CD4-positive, alpha-beta T cell treated with Interleukin-12 subunit alpha and Interleukin-12 subunit beta, for 1 hour (primary cell): ENCODE measurements at places on chromosomes 13 and 19.
A peak's percentile ranks its signal among the peaks of the same experiment; 100 is the strongest.

DNA sequence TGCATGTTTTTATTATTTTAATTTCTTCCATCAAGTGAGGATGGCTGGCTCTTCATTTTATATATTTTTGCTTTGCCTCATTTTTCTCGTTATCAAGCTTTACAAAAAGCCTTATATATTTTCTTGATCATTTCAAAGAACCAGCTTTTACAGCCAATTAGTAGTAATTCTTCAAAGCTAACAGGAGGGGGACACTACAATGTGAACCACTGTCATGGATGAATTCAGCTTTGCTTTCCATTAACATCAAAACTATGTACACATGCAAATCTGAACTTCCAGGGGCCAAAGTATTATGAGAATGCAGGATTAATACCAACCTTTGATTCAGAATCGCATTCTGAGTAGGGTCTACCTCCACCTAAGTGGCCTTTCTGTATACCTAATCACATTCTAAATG lies 11.1 kb downstream of the UQCRFS1 start:
- no peak for DNase-seq

DNA sequence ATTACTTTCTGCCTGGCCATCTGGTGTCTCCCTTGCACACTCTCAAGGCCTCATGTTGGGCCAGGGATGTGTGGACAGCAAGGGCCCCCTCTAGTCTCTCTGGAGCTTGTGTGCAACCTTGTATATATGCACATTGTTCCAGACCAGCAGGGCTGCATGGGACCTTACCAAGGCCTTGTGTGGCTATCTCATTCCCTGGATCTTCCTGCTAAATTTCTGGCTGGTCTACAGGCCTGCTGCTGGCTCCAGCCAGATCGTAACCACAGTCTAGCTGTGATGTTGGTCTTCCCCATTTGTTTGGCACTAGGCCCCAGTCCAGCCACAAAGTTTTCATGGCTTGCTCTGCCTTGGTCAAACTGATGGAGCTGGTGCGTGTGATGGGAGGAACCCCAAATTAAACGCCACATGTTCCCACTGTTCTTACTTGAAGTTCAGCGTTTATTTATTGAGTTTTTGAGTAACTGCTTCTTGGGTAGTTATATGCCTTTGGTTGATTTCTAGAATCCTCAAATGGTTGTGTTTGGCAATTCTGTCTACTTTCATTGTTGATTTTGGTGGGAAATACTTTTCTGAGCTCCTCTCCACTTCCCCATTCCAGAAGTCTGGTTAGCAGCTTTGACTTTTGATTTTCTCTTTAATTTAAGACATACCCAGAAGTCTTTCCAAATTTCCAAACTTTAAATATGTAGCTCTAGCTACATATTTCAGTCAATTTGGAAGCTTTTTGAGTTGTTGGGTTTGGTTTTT lies 56.4 kb downstream of the SIPA1L3 start:
- no peak for DNase-seq

DNA sequence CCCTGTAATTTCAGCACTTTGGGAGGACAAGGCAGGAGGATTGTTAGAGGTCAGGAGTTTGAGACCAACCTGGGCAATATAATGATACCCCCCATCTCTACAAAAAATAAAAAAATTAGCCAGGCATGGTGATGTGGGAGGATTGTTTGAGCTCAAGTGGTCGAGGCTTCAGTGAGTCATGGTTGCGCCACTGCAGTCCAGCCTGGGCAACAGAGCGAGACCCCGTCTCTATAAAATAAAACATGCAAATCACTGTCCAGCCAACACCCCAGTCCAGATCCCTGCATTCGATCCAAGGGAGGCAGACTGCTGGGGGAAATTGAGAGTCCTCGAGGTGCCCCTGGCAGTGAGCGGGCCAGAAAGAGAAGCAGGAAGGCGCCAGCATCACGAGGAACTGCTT lies 7.0 kb downstream of the CYTH2 start:
- no peak for DNase-seq

GRCh38 chr19:19232261-19232721 lies 20.5 kb downstream of the NCAN start:
- no peak for DNase-seq

DNA sequence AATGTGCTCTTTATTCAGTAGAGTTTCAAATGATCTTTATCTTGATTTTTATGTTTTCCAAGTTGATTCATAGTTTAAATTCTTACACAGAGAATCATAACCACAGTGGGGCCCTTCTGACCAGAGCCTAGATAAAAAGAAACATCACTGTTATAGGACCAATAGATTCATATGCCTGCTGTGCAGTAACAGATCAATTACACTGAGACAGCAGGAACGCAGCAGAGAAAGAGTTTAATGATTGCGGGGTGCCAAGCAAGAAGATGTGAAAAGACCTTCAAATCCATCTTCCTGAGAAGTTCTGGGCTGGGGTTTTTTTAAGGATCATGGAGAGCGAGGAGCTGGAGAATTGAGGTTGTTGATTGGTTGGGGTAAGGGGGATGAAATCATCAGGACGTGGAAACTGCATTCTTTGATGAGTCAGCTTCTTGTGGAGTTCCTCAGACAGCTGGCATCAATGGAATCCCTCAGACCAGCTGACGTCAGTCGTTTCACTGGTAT lies 346.6 kb downstream of the TBC1D4 start:
- no peak for DNase-seq

DNA sequence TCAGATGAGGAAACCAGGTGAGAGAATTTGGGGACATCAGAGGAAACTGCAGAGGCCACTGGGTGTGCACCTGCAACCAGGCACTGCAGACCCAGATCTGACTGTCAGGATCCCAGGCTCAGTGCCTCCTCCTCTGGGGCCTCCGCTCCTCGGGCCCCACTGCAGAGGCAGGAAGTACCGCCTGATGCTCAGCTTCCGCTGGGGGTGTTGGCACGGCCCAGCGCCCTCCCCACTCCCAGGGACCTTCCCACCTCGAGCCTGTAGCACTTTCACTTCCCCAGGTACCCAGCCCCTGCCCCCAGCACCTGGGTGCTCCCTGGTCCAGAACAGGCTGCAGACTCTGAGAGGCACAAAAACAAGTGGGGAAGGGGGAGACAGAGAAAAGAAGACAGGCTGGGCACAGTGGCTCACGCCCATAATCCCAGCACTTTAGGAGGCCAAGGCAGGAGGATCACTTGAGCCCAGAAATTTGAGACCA lies 1.4 kb upstream of the CD37 start:
- DNase-seq, result peak; percentile 75

GRCh38 chr13:83536941-83537340 lies 345.3 kb downstream of the SLITRK1 start:
- no peak for DNase-seq

GRCh38 chr13:32150794-32151193 lies 119.2 kb downstream of the FRY start:
- DNase-seq, result no peak
